ENCODE measurements at places on chromosomes 3 and 15. TPM values are rescaled to one million over a fixed set of nuclear protein-coding genes. Genes with fewer than 3 reads are reported as not detected.

GRCh38 chr15:84878504-84878903 lies 6.0 kb upstream of the SLC28A1 start:
- DNase-seq = peak; percentile 53

DNA sequence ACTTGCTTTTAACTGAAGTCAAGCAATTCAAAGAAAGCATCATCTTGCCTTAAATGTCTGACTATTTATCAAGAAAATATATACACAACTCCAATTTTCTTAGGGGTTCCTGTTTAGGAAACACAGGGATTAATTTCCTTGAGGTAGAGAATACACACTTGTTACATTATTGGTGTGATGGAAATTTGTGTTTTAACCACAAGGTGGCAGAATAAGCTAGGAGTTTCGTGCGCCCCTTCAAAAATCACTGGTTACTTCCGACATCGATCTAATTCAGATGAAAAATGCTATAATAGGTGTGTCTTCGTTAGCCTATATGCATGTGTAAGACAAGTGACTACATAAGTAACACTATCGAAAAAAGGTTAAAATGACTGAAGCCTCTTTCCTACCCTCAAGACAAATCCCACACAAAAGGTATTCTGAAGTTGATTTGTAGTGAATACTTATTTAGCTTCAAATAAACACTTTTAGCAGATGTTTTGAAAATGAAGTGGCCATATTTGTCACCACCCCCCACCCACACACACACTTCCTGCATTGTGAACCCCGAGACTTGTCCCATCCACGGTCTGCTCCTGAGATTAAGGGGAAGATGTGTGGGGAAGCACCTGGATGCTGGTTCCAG lies 246.5 kb downstream of the ROBO1 start:
- DNase-seq = peak; percentile 32

DNA sequence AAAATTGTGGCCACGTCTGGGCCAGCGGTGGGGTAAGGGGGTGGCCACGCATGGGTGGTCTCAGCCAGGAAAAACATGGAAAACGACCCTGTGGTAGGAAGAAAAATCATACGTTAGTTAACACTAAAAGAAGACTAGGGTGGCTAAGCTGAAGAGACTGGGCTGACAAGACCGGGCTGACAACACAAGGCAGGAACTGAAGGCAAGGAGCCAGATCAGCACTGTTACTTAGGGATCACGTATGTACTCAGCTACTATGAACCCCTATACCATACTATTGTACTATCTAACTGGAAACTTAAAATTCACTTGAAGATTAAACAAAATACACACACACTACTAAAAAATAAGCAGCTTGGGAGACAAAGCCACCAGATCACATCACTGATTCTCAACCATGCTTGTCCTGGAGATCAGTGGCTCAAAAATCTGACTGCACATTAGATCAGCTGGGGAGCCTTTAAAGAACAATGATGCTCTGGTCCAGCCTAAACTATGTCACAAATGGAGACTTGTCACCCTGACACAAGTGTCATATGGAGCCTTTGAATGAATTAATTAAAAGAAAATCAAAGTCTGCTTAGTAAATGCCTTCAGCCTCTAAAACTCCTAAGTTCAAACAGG lies 442.2 kb downstream of the SHQ1 start:
- no peak for DNase-seq

DNA sequence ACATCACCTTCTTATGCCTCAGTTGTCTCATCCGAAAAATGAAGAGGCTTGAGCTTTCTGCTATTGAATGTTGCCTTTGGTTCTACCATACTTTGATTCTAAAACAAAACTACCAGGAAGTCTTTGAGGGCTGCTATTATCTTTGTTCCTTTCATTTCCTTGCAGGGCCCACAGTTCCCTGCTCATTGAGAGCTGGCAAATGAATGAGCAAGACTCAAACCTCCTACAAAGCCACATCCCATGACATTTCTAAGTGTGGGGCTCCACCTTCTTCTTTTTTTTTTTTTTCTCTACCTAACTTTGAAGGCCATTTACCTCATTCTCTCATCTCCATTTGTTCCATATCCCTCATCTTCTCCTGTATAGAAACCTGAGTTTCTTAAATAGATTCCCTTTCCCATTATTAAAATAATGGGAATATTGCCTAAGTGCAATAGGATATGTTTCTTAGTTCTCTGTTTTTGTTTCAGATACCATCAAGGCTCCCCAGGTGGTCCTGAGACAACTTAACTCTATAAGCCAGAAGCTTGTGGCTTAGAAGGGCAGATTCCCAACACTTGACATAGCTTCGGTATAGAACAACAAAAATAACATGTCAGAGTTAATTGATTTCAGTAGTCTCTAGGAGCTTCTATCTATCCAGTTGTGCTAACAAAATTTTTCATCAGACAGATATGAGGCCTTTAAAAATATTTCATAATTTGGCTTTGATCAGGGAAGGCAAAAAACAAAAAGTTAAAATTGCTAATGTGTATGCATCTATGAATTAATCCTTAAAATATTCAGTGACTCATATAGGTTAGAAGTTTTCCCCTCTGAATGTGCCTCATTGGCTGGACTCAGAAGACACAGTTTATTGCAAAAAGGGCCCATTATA lies 951.6 kb downstream of the TUSC7 start:
- DNase-seq = no peak

- no peak for DNase-seq
Measured at GRCh38 chr15:101489599-101490407, at the start of gene PCSK6. Gene PCSK6, minus strand, starts transcription at chr15:101489707. Its CDS starts 37 bp downstream, at chr15:101489670.

GRCh38 chr3:31728403-31728802 lies 195.7 kb downstream of the STT3B start:
- no peak for DNase-seq

DNA sequence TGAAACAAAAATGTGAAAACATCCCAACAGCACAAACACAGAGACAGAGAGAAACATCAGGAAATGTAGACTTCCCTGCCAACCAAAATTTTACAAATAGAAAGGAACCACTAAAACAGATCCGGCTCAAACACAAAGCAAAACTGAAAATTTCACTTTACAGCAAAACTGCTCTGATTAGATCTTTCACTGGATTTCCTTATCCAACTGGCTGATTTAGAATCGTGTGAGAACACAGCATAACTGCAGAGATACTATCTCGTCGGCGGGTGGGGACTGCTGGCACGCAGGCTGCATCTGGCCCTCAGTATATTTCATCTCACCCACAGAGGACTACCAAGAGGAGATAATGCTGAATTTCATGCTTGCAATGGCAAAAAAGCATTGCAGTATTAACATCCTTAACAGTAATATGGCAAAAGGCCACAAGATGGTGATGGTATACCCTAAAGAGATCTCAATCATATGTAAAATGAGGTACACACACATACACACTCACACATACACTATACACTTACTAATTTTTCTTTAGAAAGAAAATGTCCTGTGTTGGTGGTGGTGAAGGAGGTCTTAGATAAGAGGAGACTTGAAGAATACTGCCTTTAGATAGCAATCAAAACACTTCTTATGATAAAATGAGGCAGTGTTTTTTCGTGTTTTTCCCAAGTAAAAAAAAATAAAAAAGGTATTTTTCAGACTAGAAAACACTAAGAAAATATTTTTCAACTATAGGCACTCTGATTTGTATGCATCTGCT lies 10.6 kb upstream of the LEO1 start:
- DNase-seq = peak; percentile 97

DNA sequence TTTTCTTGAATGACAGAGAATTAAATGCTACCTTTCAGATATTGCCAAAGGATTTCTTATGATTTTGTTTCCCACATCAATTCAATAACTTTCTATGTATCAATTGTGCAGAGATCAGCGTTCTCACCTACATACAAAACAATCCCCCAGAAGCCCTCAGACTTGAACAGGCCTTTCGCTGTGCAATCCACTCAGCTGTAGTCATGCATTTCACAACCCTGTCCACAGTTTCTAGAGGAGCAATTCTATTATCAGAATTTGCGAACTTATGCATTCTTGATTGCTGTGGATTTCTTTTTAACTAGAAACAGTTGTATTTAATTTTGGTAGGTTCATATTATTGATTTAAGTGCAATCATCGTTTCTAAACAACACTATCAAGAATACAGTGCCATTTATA lies 13.7 kb upstream of the ALCAM start:
- no peak for DNase-seq

DNA sequence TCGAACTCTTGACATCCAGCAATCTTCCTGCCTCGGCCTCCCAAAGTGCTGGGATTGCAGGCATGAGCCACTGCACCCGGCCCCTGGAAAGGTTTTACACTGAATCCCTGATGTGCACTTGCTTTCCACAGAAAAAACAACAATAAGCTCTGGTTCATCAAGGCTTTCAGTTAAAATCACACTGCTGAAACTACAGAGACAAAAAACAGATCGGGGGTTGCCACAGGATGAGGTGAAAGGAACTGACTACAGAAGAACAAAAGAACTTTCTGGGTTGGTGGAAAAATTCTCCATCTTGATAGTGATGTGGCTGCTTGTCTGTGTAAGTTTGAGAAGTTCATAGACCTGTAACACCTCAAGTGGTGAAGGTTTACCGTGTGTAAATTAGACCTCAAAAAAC lies 2.9 kb downstream of the RAB43 start:
- DNase-seq = no peak

- no peak for DNase-seq
Measured at GRCh38 chr3:158918451-158918850, 116.6 kb downstream of the MFSD1 start.

- peak; percentile 23 for DNase-seq
Measured at GRCh38 chr3:136546720-136547119, 205.5 kb downstream of the STAG1 start.

DNA sequence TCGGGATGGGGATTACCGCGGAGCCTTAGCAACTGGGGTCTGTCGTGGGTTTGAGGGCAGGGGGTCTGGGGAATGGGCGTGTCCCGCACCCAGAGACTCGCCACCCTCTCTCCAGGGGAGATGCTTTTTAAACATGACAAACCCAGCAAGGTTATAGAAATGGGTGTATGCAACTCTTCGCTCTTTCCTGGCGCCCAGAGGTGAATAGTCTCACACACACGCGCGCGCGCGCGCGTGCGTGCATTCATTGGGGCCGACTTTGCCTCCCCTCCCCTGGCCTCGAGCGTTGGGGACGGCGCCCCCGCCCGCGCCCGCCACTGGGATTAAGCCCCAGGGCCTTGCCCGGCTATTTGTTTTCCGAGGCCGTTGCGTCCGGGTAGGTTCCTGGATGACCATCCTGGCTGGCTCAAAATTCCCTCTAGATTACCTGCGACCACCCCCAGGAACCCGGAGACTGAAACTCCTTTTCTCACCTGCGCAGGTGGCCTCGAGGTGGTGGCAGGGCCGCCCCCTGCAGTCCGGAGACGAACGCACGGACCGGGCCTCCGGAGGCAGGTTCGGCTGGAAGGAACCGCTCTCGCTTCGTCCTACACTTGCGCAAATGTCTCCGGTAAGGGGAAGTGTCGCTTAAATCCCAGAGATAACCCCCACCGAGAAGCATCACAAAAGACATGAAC lies 777 bp downstream of the GPR160 start:
- no peak for DNase-seq

- no peak for DNase-seq
Measured at GRCh38 chr3:3804560-3804959, 5.3 kb downstream of the LRRN1 start.

GRCh38 chr3:41089566-41089965 lies 109.7 kb upstream of the CTNNB1 start:
- no peak for DNase-seq

- DNase-seq = no peak
Measured at GRCh38 chr3:129577366-129577765, 29.1 kb downstream of the PLXND1 start.

GRCh38 chr3:172270557-172271166 lies 177.6 kb downstream of the GHSR start:
- no peak for DNase-seq

DNA sequence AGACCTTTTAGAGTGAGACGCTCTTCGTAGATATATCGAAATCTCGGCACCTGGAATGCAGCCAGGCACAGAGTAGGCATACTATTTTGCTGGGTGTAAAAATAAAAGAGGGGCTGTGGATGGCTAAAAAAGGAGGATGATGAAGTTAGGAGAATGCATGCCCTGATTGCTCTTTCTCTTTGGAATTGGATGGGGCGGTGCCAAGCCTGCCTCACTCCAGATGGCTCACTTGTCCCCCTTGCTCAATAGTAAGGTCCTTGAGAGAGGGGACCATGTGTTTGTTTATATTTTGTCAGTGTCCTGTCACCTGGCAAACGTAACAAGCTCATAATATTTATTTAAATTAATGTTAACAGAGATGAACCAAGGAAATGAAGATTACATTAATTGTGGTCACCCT lies 33.0 kb downstream of the SNRK start:
- no peak for DNase-seq

GRCh38 chr15:40460404-40460803 lies 10.4 kb upstream of the CHST14 start:
- no peak for DNase-seq

DNA sequence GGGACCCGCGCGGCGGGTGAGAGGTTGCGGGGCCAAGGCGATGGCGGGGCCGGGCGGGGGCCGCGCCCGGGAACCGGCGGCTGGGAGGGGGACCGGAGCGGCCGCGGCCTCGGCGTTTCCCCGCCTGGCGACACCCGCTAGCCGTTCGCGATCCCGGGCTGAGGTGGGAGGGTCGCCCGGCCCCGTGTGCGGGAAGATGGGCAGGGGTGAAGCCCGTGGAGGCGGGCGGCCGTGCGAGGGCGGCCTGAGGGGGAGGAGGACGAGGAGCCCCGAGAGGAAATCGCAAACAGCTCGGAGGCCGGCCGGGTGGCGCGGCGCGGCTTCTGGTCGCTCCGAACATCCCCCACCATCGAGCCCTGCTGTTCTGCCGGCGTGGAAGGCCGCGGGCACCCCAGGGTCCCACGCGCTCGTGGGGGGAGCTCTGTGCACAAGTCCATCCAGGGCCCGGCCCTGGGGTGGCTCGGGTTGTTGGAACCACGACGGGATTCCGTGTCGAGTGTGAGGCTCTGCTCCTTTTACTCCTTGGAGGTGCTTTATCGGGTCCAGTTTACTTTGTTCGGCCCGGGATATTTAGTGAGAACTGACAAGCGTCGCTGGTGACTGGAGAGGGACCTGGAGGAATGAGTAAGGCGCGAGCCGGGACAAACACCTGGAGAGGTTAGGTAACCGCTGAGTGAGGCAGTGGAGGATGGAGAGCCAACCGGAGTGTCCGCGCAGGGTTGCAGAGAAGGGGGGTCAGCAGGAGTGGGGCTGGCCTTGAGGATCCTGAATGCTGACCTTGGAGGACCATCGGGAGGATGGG lies 728 bp downstream of the CRTC3 start:
- DNase-seq = peak; percentile 34

DNA sequence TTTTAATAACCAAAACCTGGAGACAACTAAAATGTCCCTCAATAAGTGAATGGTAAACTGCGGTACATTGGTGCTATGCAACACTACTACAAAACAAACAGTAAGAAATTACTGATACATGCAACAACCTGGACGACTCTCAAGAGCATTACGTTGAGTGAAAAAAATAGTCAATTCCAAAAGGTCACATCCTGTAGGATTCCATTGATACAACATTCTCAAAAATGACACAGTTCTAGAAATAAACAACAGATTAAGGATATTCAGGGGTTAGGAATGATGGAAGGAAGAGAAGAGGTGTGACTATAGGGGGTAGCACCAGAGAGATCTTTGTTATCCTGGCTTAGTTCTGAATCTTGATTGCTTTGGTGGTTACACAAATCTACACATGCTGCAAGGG lies 72.2 kb downstream of the ZNF148 start:
- no peak for DNase-seq

SPRED1 gene
- total RNA-seq = 67.6 TPM

DENND4A gene
- total RNA-seq = 11.1 TPM

PPM1M gene
- total RNA-seq = 12.3 TPM

LDHAL6B gene
- not detected for total RNA-seq

HGD gene
- total RNA-seq = not detected

COPG1 gene
- total RNA-seq = 139 TPM

SNX22 gene
- 0.12 TPM for total RNA-seq

OR5H6 gene
- not detected for total RNA-seq

ATP13A4 gene
- total RNA-seq = not detected

Data from RPMI7951 (cell line).